Naive thymus-derived CD8-positive, alpha-beta T cell (primary cell): ENCODE measurements at places on chromosomes 1 and 21. TPM values are rescaled to one million over a fixed set of nuclear protein-coding genes. Genes with fewer than 3 reads are reported as not detected.

LEMD1 gene
- not detected for total RNA-seq

PTPRC gene
- 906 TPM for total RNA-seq

PLPPR5 gene
- total RNA-seq = not detected

KCNE2 gene
- not detected for total RNA-seq

GBP1 gene
- 42.7 TPM for total RNA-seq

PRRX1 gene
- not detected for total RNA-seq

FCRL2 gene
- total RNA-seq = 2.7 TPM

RAB42 gene
- not detected for total RNA-seq

MYCL gene
- not detected for total RNA-seq

GIPC2 gene
- total RNA-seq = 0.26 TPM

SFN gene
- 0.47 TPM for total RNA-seq

MATN1 gene
- total RNA-seq = 0.47 TPM

DEPDC1 gene
- not detected for total RNA-seq

HSD3B1 gene
- total RNA-seq = not detected

NR5A2 gene
- not detected for total RNA-seq

RIIAD1 gene
- not detected for total RNA-seq

NUF2 gene
- 2.4 TPM for total RNA-seq

PGLYRP4 gene
- total RNA-seq = not detected

RSPH1 gene
- total RNA-seq = 0.14 TPM

FCER1G gene
- 31.8 TPM for total RNA-seq

CLDN17 gene
- not detected for total RNA-seq

PLA2G4A gene
- not detected for total RNA-seq

KISS1 gene
- not detected for total RNA-seq

NPHS2 gene
- not detected for total RNA-seq

CELA2A gene
- not detected for total RNA-seq

ZNF593 gene
- 13.1 TPM for total RNA-seq

RUNX3 gene
- 87.1 TPM for total RNA-seq

FNDC10 gene
- total RNA-seq = 3.8 TPM

URB1 gene
- 22.7 TPM for total RNA-seq

CELA3B gene
- total RNA-seq = not detected
